ENCODE measurements at places on chromosomes 4 and X.

- DNase-seq: no peak
Observed at GRCh38 chr4:183823434-183823833, 81.7 kb upstream of the STOX2 start.

DNA sequence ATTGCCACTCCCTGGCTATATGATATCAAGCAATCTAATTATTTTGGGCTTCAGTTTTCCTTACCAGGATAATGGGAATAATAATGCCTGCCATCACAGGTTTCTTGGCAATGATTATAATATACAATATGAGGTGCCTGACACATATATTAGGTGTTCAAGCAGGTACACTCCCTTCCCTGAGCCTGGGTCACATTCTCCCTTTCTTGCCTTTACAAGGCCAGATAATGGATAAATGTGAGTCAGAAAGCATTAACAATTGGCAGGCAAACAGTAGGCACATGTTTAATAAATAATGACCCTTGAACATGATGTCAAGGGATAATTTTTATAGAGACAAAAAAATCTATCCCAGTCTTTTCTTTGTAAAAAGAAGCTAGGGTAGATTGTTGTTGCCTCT lies 17.2 kb downstream of the NDP start:
- no peak for DNase-seq

DNA sequence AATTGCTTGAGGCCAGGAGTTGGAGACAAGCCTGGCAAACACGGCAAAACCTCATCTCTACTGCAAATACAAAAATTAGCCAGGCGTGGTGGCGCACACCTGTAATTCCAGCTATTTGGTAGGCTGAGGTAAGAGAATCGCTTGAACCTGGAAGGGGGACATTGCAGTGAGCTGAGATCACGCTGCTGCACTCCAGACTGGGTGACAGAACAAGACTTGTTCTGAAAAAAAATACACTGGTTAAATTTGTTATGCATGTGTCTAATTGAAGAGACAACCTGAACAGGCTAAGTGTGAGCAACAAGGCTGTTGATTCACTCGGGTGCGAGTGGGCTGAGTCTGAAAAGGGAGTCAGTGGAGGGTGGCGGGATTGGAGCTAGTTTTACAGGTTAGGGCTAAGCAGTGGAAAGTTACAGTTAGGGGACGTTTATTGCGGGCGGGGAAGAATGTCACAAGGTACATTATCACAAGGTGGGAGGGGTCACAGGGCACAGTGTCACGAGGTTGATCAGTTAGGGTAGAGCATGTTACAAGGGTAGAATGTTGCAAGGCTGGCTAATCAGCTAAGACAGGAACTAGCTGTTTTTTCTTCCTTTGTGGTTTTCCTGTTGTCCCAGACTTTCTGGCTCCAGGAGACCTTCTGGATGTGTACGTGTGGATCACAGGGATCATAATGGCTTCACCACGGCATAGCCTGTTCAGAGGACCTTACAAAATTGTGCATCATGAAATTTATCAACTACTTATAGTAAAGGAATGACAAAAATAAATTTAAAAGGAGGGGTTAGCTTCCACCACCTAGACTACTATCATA lies 115.8 kb downstream of the NAA11 start:
- no peak for DNase-seq

DNA sequence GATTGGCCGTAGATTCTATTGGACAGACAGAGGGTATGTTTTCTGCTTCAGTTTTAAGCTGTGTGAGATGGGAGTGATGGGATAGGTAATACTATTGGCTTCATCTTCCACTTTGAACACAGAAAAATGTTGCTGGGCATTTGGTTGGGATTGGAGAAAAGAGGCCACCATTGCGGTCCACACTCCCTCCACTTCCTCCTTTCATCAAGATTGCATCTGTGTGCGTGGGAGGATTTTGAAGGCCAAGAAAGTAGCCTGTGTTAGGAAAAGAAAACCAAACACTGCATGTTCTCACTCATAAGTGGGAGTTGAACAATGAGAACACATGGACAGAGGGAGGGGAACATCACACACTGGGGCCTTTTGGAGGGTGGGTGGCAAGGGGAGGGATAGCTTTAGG lies 56.4 kb downstream of the EGF start:
- no peak for DNase-seq

GRCh38 chr4:177225605-177226004 lies 84.1 kb upstream of the NEIL3 start:
- DNase-seq: no peak

GRCh38 chr4:11598591-11598990 lies 169.9 kb upstream of the HS3ST1 start:
- DNase-seq: no peak

GRCh38 chrX:73289039-73289438 lies 74.4 kb upstream of the NAP1L2 start:
- DNase-seq: no peak

- no peak for DNase-seq
Observed at GRCh38 chrX:149707147-149707901, 4.5 kb upstream of the MAGEA11 start.

- no peak for DNase-seq
Observed at GRCh38 chr4:80787306-80787705, 243.2 kb upstream of the BMP3 start.

GRCh38 chr4:118224243-118224829 lies 128.5 kb downstream of the PRSS12 start:
- DNase-seq: no peak

- DNase-seq: no peak
Observed at GRCh38 chr4:86472377-86473019, 112.6 kb upstream of the MAPK10 start.

GRCh38 chr4:3096202-3096601 lies 21.7 kb downstream of the HTT start:
- no peak for DNase-seq
